Activated naive CD8-positive, alpha-beta T cell treated with anti-CD3 and anti-CD28 coated beads, Interleukin-2, amount 50 U/mL, for 24 hours (primary cell): ENCODE measurements at places on chromosomes 2 and 18.

DNA sequence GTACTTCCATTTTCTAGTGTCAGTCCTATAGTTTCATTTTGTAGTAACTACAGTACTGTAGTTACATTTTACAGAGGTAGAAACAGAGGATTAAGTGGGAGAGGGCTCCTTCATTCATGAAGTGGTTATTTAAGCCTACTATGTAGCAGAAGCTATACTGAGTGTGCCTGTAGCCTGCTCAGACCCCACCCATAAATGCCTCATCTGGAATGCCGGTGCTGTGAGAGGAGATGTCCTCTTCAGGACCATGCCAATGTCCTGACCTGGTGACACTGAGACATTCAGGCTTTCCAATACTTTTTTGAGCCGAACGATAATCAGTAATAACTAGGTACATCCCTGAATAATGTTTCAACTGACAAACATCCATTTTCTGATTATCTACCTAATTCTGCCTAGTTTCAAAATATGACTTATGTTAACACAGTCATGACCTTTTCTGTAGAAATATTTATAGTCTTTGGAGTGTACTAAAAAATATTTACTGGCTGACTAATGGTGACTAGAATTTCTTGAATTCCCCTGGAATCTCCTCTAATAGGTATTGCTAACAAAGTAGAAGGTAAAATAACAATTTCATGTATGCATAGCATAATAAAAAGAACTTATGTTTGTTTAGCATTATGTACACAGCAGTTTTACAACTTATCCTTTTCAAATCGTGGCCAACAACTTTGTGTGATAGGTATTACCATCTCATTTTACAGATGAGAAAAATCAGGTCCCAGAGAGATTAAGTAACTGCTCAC, 10.2 kb upstream of the ARHGAP28 start:
- DNase-seq, result no peak

DNA sequence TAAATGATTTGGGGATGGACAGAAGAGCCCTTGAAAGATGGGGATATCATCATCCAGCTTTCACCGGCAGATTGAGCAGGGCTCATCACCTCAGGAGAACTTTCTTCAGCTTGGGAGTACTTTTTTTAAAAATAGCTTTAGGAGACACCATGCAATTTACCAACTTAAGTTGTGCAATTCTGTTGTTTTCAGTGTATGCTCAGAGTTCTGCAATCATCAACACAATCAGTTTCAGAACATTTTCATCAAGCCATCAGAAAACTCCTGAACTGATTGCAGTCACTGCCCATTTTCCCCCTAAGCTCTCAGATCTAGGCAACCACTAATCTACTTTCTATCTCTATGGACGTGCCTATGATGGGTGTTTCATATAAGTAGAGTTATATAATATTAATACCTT, 117.7 kb downstream of the CRIM1 start:
- no peak for DNase-seq

DNA sequence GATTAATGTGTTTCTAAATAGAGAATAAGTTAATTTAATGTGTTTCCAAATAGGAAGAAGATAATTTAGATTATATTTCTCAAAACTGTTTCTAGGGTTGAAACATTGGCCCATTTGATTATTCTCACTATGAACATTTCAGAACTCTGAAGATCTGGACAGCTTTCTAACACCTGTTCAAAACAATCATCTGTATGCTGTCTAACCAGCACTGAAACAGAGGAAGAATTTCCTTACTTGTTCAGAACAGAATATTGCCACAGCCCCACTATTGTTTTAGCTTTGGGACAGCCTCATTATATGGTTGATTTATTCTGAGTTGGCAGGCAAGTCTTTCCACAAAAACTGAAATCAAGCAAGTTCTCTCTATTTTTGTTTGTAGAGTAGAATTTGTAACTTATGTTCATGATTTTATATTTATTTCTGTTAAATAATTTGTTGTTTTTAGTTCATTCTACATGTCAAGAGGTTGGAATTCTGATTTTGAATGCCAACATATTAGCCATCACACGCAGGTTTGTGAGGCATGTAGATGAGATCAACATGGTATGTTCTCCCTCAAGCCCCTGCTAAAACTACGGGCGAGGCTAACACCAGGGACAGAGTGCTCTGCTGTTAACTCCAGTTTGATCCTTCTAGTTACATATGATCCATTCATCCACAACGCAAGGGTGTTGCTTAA, 11.2 kb downstream of the IL18RAP start:
- DNase-seq, result no peak

DNA sequence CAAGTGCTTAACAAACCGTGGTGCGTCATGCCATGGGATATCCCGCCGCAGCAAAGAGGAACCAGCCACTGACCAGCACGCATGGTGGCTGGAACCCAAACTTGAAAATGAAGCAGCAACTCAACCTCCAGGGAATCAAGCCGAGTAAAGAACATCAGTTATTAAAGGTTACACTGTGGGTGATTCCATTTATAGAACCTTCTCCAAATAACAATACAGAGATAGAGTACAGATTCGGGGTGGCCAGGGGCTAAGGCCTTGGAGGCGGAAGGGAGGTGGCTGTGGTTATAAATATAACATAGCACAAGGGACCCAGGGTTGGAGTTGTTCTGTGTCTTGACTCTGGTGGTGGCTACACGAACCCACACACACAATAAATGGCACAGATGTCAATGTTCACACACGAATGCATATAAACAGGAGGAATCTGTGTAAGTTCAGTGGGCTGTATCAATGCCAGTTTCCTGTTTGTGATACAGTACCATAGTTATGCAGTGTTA, 123.1 kb downstream of the EIPR1 start:
- DNase-seq, result no peak

DNA sequence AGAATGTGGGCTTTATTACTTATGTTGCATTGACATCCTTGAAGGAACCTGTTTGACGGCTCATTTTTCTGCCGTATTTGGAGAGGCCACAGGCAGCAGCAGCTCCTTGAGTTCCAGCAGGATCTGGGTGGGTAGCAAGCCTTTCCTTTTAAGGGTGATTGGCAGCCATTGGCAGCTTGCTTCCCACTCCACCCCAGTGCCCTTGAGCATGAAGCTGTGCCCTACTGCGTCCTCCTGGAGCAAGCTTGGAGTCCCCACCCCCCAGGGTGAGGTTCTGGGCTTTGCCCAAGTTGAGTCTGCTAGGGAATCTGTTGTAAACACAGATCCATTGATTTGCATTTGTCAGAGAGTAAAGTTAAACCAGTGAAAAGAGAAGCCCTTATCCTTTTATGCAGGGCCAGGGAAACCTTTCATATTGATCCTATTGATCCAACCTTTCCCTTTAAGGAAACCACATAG, 9.2 kb downstream of the ONECUT2 start:
- DNase-seq, result no peak

GRCh38 chr2:172120118-172120517, 17.4 kb upstream of the DLX2 start:
- DNase-seq, result no peak

GRCh38 chr2:132415915-132416722, 486 bp upstream of the GPR39 start:
- no peak for DNase-seq

- DNase-seq, result peak; percentile 6
Measured at GRCh38 chr2:167293172-167293781, 405.0 kb downstream of the XIRP2 start.

- no peak for DNase-seq
Measured at GRCh38 chr2:137644731-137645130, 319.5 kb upstream of the HNMT start.

GRCh38 chr2:98917031-98917471, 19.0 kb downstream of the CRACDL start:
- DNase-seq, result no peak

DNA sequence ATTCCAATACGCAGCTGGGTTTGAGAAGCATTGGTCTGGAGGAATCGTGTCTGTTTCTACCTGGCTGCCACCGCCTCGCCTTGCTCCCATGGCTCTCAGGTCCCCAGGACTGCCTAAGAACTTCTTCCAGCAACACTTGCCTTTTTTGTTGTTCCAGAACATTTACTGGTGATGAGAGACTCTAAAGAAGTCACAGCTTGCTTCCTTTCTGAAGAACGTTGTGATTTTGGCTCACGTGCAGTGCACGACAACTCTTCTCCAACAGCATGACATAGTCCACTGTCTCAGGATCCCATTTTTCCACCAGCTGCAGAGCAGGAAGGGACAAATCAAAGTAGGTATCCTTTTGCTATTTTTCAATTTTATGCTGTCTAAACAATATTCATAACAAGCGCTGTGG, 940.9 kb downstream of the SLC4A3 start:
- no peak for DNase-seq

GRCh38 chr18:26405190-26405801, 143.1 kb downstream of the KCTD1 start:
- peak; percentile 6 for DNase-seq

DNA sequence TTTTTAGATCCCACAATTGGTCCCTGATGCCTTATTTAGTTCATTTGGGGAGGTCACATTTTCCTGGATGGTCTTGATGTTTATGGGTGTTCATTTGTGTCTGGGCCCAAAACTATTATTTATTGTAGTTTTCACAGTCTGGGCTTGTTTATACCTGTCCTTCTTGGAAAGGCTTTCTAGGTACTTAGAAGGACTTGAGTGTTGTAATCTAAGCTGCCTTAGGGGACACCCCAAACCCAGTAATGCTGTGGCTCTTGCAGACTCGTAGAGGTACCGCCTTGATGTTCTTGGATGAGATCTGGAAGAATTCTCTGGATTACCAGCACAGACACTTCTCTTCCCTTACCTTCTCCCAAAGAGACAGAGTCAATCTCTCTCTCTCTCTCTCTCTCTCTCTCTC, 25.0 kb upstream of the ITSN2 start:
- DNase-seq, result no peak

DNA sequence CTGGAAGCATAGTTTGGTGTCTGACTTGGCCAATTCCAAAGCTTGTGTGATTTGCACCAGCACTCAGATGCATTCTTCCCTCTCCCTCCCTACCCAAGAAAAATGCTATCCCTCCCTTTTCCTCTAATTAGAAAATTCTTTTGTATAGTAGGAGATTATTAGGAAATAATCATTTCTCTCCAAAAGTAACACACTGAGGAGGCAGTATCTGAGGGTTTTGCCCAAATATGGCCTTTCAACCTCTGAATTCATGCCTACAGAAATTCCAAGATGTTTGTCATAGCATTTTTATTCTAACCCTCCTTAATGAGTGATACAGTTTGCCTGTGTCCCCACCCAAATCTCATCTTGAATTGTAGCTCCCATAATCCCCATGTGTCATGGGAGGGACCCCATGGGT, 5.0 kb upstream of the TMEM18 start:
- no peak for DNase-seq

DNA sequence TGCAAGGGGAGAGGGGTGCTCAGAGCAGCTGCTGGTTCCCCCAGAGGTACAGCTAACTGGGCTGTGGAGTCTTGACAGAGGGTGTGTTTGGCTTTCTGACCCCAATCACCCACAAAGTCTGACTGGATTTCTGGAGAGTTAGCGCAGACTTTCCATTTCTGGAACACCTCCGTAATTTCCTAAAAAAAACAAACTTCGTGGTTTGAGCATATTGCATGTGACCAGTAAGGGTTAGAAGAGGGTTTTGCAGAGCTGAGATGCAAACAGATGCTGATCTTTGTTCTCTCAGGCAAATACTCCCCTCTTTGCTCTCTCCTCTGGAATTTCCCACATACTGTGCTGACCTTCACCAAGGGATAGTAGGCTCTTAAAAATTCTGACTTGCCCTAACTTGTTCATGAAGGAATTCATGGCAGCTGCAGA, 44.5 kb upstream of the TMEM247 start:
- no peak for DNase-seq

- no peak for DNase-seq
Measured at GRCh38 chr18:4453567-4453873, 1.6 kb downstream of the DLGAP1 start.

DNA sequence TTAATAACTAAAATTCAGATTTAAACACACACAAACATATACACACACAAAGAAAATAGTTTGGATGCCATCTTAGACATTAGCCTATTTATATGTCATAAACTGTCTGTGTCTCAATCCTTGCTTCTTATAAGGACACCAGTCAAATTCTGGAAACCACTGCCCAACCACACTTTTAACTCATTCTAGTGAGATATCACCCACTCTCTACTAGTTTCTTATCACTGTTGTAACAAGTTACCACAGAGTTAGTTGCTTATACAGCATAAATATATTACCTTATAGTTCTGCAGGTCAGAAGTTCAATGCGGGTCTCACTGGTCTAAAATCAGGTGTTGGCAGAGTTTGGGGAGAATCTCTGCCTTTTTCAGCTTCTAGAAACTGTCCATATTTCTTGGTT, 239.1 kb downstream of the MTX2 start:
- no peak for DNase-seq

- no peak for DNase-seq
Measured at GRCh38 chr2:84486441-84487115, 27.5 kb upstream of the SUCLG1 start.

DNA sequence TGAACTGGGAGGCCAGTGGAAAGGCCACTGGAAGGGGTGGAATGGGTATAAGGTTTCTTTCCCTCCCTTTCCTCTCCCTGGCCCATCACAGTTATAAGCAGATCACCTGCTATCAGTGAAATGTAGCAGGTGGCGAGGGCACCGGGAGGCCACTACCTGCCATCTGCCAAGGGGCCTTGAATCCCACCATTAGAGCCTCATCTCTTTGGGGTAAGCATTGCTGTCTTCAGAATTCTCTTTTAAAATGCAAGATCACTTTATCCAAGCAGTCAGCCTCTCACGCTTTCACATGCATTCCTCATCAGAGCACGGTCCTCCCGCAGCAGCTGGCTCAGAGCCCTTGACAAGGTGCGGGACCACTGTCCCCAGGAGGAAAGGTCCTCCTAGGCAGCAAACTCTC, 268.5 kb downstream of the CELF4 start:
- no peak for DNase-seq

- DNase-seq, result no peak
Measured at GRCh38 chr2:217482056-217482710, 520.6 kb downstream of the TNS1 start.

GRCh38 chr2:33153008-33153407, 206.3 kb downstream of the LTBP1 start:
- no peak for DNase-seq

- no peak for DNase-seq
Measured at GRCh38 chr18:74689251-74689650, 91.6 kb downstream of the ZNF407 start.

DNA sequence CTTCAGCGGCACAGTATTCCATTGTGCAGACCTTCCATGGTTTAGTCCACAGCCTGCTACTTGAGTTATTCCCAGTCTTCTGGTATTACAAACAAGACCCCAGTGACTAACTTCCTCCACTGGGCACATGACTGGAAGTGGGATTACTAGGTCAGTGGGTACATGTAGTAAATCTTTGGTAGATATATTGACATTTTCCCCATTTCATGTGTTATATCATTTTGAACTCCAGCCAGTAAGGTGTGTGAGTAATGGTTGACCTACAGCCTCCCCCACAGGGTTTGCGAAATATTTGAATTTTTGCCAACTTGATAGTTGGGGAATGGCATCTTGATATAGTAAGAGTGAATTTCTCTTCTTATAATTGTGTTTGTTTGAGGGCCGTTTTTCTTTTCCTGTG, 58.8 kb downstream of the RNF144A start:
- DNase-seq, result no peak

GRCh38 chr2:108978709-108979111, 10.3 kb downstream of the EDAR start:
- no peak for DNase-seq

- DNase-seq, result no peak
Measured at GRCh38 chr2:71793926-71794325, 340.6 kb downstream of the DYSF start.

- DNase-seq, result no peak
Measured at GRCh38 chr18:55470826-55471225, 117.2 kb downstream of the TCF4 start.

GRCh38 chr2:43127208-43127940, 99.0 kb downstream of the ZFP36L2 start:
- DNase-seq, result peak; percentile 97

- DNase-seq, result no peak
Measured at GRCh38 chr18:25299426-25300300, 52.3 kb downstream of the ZNF521 start.
